ENCODE measurements at places on chromosomes 12 and 14.

DNA sequence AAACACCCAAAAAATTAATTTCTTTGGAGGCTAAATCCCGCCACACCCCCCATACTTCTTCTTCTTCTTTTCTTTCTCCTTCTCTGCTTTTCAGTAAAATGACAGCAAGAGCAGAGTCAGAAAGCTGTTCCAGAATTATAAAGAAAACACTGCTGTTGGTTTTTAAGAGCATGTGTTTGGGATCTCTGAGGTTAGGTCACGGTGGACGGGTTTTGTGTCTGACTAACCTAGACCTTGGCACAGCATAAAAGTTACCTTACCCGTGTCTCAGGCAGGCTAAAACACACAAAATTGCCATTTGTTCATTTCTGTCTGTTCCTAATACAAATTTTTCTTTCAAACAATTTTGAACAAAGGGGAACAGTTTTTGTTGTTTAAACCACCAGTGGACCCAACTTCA lies 540.8 kb downstream of the NRXN3 start:
- DNase-seq = no peak

DNA sequence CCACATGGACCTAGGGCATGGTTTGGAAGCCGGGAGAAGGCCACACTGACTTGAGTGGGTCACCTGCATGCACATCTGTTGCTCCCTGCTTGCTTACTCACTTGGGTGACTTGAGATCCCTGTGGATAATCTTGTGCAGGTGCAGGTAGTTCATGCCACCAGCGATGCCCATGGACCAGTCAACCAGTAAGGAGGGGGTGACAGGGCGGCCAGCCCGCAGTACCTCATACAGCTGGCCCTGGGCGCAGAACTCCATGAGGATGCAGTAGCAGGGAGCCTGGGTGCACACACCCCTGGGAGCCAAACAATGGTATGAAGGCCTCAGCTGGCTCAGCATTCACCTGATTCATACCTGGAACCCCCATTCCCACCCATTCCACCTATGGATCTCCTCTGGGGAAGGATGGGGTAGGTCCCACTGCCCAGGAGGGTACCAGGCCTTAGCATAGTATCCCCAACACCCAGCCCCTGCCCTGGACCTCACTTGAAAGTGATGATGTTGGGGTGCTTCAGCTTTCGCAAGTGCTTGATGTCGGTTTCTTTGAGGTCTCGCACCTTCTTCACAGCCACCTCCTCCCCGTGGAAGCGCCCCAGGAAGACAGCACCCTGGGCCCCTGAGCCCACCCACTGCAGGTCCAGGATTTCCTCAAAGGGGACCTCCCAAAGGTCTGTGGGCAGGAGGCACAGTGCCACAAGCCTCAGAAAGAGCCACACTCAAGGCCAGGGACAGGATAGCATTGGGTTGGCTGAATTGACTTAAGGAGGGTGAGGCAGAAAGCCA lies 13.1 kb downstream of the MAP3K12 start:
- no peak for DNase-seq

- DNase-seq = no peak
Observed at GRCh38 chr14:28375295-28375694, 391.3 kb upstream of the FOXG1 start.

DNA sequence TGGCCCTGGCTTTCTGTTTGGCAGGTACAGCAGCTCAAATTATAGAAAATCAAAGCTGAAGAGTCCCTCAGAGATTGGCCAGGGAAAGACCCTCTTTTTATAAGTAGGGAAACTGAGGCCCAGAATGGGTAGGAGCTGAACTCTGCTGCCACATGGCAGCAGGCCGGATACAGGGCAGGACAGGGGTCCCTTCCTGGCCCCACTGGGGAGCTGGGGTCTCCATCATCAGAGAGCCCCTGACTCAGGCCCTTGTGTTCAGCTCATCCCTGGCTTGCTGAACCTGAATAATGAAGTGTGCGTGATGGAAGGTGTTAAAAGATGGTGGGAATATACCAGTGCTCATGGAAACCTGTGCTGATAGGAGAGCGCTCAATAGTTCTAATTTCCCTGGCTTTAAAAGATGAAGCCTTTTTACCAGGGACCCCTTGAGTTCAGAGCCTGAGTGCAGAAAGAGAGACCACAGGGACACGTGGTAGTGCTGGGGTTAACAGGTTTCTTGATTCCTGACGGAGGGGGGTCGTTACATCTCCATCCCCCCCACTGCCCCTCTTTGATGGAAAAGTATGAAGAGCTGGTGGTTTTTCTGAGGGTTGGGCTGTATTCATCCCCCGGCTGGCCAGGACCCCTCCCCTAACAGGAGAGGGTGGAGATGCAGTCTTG lies 4.4 kb downstream of the DLK1 start:
- DNase-seq = no peak

- no peak for DNase-seq
Observed at GRCh38 chr12:113903381-113903863, 62.7 kb downstream of the RBM19 start.

DNA sequence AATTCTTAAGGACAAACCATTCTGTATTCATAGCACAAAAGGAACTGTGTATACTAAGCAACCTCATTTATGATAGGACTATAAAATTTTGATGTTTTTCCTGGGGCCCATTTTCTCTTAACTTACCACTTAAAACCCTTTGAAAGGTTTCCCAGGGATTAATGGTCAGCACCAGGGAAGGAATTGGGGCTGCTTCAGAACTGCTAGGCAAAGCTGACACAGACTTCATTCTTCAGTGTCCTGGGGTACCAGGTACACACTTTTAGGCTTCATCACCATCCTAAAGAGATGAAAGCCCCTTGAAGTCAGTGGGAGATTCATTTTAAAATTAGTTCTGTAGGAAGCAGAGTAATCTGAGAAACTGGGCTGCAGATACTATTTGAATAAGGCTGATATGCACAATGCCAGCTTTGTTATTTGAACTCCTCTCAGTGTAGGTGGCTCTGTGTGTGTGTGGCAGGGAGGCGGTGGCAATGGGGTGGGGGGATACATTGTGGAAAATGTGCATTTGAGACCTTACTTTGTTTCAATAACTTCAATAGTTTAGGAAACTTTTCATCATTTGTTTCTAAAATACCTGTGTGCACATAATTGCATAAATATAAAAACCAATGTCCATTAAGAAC lies 329.3 kb upstream of the DCN start:
- no peak for DNase-seq

DNA sequence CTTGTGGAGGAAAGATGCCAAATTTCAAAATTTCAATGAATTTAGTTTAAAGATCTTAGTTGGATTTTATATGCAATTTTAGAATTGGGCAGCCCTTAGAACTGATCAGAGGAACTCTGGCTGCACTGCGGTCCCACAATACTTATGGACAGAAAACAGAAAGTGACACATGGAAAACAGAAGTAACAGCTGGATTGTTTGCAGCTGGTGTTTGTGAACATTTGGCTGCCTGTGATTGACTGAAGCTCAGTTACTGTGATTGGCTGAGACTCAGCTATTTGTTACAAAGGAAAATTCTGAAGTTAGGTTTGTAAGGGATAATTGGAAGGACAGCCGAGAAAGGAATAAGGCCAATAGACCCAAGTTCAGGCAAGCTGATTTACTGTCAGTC lies 10.0 kb upstream of the KRT86 start:
- no peak for DNase-seq

- DNase-seq = no peak
Observed at GRCh38 chr14:65470404-65470880, 57.9 kb downstream of the FUT8 start.
